ENCODE measurements at places on chromosomes 4 and X. TPM values are rescaled to one million over a fixed set of nuclear protein-coding genes. Genes with fewer than 3 reads are reported as not detected.

DNA sequence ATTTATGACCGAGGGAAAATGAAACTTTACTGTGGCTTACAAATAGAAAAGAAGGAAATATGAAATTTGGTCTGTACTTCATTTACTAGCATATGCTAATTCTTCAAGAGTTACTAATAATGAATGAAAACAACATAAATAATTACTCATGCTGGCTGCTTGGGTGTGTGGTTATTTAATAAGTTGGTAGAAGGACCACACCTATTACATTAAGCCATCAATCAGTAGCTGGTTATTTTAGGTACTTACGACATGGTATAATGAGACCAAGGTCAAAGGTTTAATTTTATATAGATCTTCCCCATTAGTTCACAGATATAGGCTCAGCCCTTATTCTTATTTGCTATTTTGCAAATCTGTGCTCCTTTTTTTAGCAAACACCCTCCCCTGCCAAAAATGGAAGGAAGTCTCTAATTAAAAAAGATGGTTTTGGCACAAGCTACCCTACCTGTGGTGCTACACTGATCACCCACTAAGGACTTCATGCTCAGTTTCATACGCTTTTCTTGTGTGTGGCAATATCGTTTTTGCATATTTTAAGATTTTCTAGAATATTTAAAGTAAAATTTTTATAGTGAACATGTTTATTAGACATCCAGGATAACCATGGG lies 14.1 kb downstream of the TMPRSS11D start:
- no peak for DNase-seq

- DNase-seq = no peak
These were observed 26.0 kb downstream of the CAPN6 start for GRCh38 chrX:111244235-111244750.

DNA sequence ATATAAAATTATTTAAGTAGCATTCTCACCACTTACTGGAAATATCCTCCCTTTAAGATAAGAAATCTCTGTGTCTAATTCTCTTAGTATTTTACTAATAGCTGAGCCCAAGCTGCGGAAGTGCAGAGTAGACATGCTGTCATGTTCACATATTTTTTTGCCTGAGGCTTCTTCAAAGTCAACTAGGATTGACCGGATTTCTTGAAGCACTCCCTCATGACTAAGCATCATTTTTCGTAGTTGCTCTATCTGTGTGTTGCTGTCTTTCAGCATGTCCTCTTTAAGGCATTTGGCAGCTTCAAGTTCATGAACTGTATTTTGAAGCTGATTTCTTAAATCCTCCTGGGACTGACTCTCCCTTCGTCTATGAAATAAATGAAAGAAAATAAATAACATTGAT lies 36.9 kb downstream of the CCDC158 start:
- no peak for DNase-seq

CPZ gene
- total RNA-seq = 6.3 TPM

GAGE12H gene
- total RNA-seq = not detected

GRCh38 chr4:574346-575161 lies 1.5 kb downstream of the TMEM271 start:
- no peak for DNase-seq

- no peak for DNase-seq
These were observed 18.0 kb downstream of the PNMA6F start for GRCh38 chrX:153303276-153304262.

- DNase-seq = no peak
These were observed 136.6 kb downstream of the CORIN start for GRCh38 chr4:47701286-47701685.

- DNase-seq = peak; percentile 31
These were observed 51.0 kb upstream of the NHSL2 start for GRCh38 chrX:71859637-71860036.

CXCL11 gene
- total RNA-seq = not detected

Measured in mucosa of gallbladder (tissue), 1 donor.